Renal pelvis (tissue), 12 donors: ENCODE measurements at places on chromosomes 3 and 15. TPM values are rescaled to one million over a fixed set of nuclear protein-coding genes. Genes with fewer than 3 reads are reported as not detected.

SORD gene
- polyA plus RNA-seq = 45.3 TPM

DNA sequence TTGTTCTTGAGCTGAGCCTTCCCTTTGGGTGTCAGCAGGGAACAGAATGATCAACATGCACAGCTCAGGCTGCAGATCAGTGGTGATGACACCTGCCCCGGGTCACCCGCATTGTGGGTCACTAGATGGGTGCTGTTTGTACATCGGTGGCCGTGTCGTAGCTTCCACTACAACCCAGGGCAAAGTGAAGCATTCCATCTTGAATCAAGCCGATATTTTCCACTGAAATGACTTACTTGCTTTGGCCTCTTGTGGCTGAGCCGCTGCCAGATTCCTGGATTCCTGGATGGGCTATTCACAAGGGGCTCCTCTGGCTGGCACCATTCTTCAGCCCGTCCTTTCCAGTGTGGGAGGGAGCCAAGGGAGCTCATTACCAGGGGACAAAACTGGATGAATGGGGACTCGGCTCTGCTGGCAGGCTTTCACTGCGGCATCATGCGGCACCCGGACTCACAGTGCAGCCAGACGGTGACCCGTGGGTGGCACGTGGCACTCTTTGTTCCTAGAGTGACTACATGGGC, 65.6 kb downstream of the SLCO3A1 start:
- DNase-seq = no peak

DNA sequence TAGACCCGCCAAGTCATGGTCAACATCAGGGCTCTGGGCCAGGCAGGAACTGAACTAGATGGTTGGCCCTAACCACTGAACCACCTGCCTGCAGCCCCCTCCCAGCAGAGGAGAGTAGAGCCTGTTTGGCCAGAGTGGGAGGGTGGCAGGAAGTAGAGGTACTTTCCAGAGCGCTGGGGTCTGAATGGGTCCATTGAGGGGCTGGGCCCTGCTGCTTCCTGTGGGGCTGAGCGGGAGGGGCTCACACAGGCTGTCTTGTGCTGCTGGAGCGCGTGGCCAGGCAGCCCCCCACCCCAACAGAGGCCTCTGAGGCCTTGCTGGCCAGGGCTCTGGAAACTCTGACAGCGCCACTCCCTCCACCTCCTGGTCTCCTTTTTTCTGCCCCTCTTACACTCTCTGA, 17.4 kb downstream of the CSPG4 start:
- no peak for DNase-seq

DNA sequence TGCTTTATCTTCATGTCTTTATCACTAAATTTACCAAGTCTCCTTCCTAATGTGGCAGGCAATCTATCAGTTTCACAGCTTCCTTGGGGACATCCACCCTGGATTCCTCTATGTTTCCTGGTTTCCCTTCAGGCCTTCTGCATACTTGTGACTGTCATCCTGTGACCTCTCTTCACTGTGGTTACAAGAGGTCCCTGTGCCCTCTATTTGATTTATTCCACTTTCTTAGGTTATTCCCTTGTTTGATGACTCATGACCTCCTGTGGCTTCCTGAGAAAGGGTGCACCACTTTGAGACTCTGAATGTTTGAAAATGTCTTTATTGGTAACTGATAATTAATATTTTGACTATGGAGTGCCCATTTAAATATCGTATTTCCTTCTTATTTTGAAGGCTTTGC, 60.5 kb upstream of the KY start:
- no peak for DNase-seq

TUSC2 gene
- 29.8 TPM for polyA plus RNA-seq

CD86 gene
- polyA plus RNA-seq = 1.1 TPM

GRCh38 chr15:63752075-63752684, 81.6 kb downstream of the HERC1 start:
- DNase-seq = peak; percentile 39

FAM240A gene
- 0.17 TPM for polyA plus RNA-seq

GRCh38 chr15:32993285-32993684, 201.2 kb downstream of the FMN1 start:
- no peak for DNase-seq

GRCh38 chr3:153285194-153285641, 123.2 kb downstream of the RAP2B start:
- DNase-seq = no peak

DNA sequence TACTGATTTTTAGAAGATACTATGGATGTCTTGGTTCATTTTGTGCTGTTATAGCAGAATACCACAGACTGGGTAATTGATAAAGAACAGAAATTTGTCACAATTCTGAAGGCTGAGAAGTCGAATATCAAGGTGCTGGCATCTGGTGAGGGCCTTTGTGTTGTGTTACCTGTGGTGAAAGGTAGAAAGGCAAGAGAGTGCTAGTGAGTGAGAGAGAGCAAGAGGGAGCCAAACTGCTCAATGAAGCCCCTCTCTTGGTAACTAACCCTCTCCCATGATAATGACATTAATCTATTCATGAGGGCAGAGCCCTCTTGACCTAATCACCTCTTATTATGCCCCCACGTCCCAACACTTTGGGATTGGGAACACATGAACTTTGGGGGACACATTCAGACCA, 31.3 kb downstream of the PDCD6IP start:
- DNase-seq = no peak

GRCh38 chr3:123907720-123908119, 23.6 kb upstream of the MYLK start:
- no peak for DNase-seq
